ENCODE measurements at places on chromosomes 3 and 15.

DNA sequence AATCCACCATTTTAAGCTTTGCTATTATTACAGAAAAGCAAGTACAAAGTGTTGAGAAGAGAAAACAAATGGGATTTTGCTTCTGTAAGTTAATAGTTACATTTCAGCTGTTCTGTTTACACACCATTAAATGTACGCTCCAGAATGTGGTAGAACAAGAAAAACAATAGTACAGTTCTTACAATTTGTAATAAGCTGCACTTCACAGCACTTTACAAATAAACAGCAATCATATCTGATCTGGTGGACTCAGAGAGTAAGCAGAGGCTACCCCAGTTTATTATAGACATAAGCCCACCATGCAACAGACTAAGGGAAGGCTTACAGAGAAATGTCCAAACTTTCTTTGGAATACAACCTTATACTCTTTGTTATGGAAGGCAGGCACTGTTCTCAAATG lies 126.4 kb downstream of the OXSM start:
- no peak for DNase-seq

DNA sequence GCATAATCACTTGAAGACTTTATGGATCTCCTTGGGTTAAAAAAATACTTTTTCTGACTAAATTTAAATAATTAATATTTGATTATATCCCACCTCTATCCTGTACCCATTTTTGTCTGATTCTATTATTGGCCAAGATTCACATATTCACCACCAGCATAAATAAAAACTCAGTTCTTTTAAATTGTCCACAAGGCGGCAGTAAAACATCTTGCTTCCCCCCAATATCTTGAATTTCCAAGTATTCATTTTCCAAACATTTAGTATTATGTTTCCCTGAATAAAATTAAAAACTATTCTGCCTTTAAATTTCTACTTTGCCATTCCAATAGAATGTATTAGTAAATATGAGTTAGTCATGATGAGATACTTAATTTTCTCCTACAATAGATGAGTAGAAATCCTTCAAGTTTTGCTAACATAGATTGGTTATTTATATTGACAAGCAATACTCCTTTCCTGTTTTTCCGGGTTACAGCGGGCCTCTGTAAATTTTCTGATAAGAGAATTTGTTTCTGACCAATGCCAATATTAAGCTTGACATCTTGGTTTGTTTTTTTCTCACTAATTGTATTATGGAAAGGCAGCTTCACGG lies 218.7 kb upstream of the MDFIC2 start:
- DNase-seq: no peak

GRCh38 chr3:118682921-118683320 lies 351.7 kb downstream of the IGSF11 start:
- DNase-seq: no peak

GRCh38 chr3:79018671-79019136 lies 749.1 kb downstream of the ROBO1 start:
- peak; percentile 69 for DNase-seq

DNA sequence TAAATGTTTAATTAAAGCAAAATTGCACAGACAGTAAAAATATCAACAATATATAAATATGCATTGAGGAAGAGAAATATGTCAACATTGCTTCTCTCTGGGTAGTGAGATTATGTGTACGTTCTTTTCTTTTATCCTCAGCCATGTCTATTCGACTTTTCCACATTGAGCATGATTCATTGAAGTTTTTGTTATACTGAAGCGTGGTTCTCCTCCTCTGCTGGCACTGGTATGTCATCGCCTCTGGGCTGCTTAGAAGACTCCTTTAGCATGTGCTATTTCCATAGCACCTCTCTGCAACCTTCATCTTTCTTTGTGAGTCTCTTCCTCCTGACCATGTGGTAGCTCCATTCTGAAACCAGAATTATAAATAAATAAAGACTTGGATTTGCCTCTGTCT lies 65.8 kb upstream of the AKAP13 start:
- DNase-seq: no peak

All from NCI-H146 (cell line).